Activated naive CD4-positive, alpha-beta T cell (primary cell): ENCODE measurements at places on chromosomes 5 and 9.

DNA sequence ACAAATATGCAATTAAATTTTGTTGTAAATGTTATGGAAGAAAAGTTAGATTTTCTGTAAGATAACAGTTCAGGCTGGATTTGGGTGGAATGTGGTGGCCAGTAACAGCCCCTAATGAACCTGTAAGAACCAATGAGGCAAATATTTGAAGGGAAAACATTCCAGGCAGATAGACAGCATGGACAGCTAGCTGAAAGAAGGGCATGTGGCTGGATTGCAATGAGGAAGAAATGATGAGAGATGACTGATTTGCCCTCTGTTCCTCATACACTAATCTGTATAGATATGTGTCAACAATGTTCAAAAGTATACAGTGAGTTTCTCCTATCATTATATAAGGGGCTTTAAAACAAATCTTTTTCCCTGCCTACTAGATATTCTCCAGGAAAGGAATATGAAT is 58.8 kb downstream of the MAN2A1 start:
- no peak for DNase-seq

DNA sequence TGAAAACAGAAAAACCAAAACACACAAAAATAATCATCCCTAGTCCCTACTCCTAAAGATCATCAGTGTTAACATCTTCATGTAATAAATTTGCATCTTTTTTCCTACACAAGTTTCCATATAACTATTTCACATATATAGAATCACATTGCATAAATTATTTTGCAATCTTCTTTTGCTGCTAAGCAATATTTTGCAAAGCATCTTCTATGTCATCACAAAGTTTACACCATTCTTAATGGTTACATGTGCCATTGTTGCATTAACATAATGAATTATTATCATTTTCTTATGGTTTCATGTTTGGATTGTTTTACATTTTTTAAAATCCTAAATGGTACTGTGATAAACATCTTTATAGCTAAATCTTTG is 17.8 kb downstream of the SH3TC2 start:
- DNase-seq: no peak

DNA sequence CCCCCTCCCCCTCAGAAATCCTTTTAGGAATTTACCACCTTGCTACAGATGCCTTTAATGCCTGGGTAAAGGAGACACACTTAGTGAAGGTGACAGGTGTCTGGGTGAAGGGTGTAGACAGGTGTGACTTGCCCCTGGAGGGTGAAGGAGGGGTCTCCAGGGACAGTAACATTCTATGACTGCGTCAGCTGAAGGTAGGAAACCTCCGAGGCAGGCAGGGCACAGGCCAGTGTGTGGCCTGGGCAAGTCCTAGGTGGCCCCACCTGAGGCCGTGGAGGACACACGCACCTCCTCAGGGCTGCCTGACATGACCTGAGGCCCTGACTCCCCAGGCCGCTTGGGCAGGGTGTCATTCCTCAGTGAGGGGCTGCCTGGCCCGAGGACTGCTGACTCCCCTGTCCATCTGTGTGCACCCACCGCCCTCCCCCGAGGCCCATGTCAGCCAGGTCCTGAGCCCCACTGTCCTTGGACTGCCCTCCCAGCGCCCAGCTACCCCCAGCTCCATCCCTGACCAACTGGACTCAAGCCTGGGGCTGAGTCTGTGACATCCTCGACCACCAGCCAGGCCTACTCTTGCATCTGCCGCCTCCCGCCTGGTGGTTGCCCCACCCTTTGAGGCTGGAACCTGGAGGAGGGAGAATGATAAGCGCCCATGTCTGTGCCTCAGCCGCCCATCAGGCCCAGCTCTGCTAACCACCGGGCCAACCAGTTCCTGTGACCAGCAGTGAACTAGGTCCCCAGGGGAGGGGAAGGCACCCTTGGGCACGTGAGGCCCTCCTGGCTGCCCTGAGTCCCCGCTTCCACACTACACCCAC is 18.4 kb downstream of the CARD19 start:
- DNase-seq: no peak

GRCh38 chr5:139635606-139636206 is 12.4 kb upstream of the CXXC5 start:
- DNase-seq: no peak

DNA sequence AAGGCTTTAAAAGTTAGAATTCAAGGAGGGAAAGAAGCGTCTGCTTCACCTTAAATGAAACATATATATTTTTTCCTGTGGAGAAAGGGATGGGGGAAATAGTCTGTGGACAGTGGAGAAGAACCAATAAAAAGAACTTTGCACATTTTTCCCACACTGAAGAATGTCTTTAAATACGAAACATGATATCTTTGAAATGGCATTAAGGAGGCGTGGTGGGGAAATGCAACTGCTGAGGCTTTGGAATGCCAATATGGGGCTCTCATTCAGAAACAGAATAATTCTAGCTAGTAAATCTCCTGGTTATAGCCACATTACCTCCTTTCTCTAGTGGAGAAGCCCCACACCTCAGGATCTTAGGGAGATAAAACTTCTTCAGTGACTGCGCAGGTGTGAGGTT is 46.8 kb downstream of the TNC start:
- DNase-seq: no peak

GRCh38 chr5:170545811-170546210 is 42.0 kb downstream of the KCNIP1 start:
- no peak for DNase-seq

DNA sequence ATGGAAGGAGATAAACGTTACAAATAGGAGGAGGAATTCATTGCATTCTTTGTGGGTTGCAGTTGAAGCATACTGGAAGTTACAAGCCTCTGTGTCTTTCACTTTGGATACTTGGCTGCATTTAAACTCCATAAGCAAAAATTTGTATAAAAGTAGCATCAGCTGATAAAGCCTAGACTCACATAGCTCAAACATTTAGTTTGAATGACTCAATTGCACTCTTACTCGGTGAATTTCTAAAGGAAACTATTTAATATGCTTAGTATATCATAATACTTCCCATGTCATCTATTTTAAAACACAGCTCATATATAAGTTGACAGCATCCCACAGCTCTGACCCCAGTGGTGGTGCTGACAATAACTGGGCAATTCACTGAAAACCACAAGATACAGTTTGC is 596.6 kb upstream of the ZNF608 start:
- no peak for DNase-seq

DNA sequence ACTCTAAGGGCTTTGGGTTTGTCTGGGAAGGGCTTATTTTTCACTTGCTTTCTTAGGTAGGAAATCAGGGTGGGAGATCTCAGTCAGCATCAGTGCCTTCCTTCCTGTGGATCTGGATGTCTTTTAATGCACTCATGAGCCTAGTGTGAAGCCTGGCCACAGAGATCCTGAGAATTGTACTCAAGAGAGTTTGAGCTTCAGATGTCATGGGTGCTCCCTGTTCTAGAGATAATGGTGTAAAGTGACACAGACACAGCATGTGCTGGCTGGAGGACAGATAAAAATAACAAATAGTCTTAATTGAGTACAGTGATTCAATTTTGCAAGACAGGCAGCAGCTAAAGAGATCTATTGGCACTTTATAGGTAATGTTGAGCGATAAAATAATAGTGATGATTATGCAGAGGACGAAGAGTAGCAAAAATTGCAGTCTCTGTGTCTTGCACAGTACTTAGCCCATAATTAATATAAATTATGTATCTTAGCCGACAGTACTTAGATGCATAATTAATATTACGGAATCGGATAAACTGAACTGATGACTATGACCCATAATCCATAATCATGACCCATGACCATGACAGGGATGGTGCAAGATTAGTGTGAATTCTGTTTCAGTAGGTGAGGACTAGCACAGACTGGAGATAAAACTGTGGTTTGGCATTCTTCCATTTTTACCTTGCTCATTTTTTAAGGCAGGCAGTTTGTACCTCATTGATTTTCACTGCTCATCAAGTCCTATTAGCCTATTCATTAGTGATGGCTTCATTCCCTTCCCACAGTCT is 408.7 kb upstream of the PIK3R1 start:
- no peak for DNase-seq

DNA sequence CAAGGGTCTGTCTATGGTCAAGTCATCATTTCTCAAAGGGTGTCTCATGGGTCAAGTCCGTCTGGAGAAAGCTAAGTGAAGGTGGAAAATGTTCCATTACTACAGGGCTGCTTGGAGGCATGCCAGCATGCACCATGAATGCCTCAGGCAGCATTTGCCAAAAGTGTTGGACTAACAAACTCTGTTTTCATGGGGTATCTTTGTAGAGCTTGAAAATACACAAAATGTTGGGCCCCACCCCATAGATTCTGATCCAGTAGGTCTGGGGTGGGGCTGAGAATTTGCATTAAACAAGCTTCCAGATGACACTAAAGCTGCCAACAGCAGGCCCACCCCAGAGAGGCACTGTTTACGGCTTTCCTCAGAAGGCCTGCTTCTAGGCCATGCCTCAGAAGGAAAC is 75.0 kb upstream of the FRRS1L start:
- no peak for DNase-seq

DNA sequence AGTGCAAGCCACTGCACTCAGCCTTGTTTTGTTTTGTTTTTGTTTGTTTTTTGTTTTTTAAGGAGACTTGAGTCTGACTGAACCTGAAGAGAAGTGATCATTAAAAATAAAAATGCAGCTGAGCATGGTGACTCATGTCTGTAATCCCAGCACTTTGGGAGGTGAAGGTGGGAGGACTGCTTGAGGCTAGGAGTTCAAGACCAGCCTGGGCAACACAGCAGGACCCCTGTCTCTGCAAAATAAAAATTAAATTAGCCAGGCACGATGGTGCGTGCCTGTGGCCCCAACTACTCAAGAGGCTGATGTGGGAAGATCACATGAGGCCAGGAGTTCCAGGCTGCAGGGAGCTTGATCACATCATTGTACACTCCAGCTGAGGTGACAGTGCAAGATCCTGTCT is 6.2 kb downstream of the SLC1A1 start:
- DNase-seq: no peak

DNA sequence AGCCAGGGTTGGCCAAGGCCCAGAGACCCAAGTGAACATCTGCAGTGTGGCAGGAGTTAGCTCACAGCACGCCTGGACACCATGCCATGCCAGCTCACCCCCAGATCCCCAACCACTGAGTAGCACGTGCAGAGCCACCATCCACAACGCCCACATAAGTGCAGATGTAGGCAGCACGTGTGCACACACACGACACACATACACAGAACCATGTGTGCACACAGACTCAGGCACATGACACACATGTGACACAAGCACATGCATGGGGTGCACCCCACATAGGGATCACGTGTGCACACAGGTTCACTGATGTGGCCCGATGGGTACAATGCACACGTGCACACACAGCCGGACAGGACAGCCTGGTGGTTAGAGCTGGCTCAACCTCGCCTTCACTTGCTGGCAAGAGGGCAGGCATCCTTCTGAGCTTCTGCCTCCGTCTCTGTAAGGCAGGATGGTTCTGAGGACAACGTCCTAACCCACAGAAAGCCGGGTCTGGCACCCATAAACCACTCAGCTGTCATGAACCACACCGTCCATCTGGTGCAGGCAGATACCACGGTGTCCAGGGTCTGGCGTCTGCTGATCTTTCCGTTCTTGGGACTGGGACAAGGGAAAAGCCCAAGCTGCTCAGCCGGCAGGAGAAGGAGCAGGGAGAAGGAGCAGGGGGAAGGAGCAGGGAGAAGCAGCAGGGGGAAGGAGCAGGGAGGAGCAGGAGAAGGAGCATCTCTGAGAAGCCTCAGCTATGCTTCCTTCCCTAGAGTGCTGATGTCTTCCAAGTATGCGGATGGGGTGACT is 12.0 kb downstream of the LRRC26 start:
- DNase-seq: no peak

DNA sequence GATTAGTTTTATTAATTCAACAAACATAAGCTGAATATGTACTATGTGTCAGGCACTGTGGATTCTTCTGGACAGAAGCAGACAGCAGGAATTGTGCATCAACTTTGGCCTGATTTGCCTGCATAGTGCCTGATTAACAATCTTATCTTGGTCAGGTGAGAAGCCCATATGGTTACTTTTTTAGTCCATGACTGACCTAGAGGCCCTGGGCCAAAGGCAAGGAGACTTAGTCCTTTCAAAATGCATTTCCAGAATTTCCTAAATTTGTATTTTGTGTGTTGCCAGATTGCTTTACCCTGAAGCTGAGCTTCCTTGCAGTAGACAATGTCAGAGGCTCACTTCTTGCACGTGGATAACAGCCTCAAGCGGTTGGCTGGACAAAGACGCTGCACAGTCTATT is 286.7 kb downstream of the SPOCK1 start:
- DNase-seq: no peak

GRCh38 chr5:161134956-161135355 is 282.9 kb upstream of the ATP10B start:
- no peak for DNase-seq
